Diencephalon (tissue), 1 donor: ENCODE measurements at places on chromosomes 1 and 21. TPM values are rescaled to one million over a fixed set of nuclear protein-coding genes. Genes with fewer than 3 reads are reported as not detected.

The CASQ2 gene
- total RNA-seq: 0.23 TPM

The ELF3 gene
- total RNA-seq: not detected

The KCNA2 gene
- total RNA-seq: 14.1 TPM

The F3 gene
- 47.1 TPM for total RNA-seq

The LAPTM5 gene
- 10.1 TPM for total RNA-seq

The UMODL1 gene
- total RNA-seq: not detected

The ADGRB2 gene
- 59.5 TPM for total RNA-seq

The ADAMTS4 gene
- 1.2 TPM for total RNA-seq

The C21orf58 gene
- 4.8 TPM for total RNA-seq

The MAP3K7CL gene
- total RNA-seq: 2.8 TPM

The UBE2J2 gene
- total RNA-seq: 42.2 TPM

The PPFIA4 gene
- 32.8 TPM for total RNA-seq

The OR2T34 gene
- not detected for total RNA-seq

The ZNF648 gene
- 1.4 TPM for total RNA-seq

The OR2L3 gene
- 0.92 TPM for total RNA-seq

The FCRL6 gene
- total RNA-seq: not detected

The KRTAP19-3 gene
- total RNA-seq: not detected

The PAQR6 gene
- total RNA-seq: 25.6 TPM

The CA14 gene
- 1.8 TPM for total RNA-seq
